ENCODE measurements at places on chromosomes 13 and 19.

GRCh38 chr19:1862068-1862423 lies 1.3 kb downstream of the KLF16 start:
- DNase-seq = no peak

- no peak for DNase-seq
Observed at GRCh38 chr19:31139871-31140505, 209.2 kb downstream of the TSHZ3 start.

DNA sequence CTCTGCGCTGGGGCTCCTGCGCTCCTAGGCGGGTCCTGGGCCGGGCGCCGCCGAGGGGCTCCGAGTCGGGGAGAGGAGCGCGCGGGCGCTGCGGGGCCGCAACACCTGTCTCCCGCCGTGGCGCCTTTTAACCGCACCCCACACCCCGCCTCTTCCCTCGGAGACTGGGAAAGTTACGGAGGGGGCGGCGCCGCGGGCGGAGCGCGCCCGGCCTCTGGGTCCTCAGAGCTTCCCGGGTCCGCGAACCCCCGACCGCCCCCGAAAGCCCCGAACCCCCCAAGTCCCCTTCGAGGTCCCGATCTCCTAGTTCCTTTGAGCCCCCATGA lies at the start of gene GJB2:
GJB2 (minus strand) TSS at position 103 of the 326 bp plus-strand sequence. CDS start 3,357 bp downstream, outside the sequence.
- no peak for DNase-seq

- no peak for DNase-seq
Observed at GRCh38 chr13:34738254-34738992, 203.6 kb upstream of the NBEA start.

Measured in CD4-positive, alpha-beta T cell treated with Interleukin-15 for 1 hour (primary cell).